Heart right ventricle (tissue), 16 donors: ENCODE measurements at places on chromosomes 2 and 18. TPM values are rescaled to one million over a fixed set of nuclear protein-coding genes. Genes with fewer than 3 reads are reported as not detected.

DNA sequence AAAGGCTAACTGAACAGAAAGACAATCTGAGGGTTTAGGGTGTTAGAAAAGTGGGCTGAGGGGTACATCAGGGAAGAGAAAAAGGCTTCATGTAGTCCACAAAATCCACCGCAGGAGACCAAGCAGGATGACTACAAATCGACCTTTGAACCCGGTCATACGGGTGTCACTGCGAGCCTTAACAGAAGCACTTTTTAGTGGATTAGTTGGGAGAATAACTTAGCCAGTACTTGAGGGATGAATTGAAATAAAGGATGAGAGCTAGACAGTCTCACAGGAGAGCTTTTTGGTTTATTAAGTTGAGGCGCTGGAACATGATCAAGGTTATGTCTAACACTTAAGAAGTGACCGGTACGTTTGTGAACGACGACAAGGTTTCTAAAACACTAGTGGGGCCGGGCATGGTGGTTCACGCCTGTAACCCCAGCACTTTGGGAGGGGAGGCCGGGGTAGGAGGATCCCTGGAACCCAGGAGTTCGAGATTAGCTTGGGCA lies 217.7 kb downstream of the MCFD2 start:
- H3K4me1 ChIP-seq = peaks cover 25% of the 10 kb centered on the region
- peak overlapping the region; percentile 94 for H3K4me3 ChIP-seq
- no peak for DNase-seq

- no peaks in the 10 kb centered on the region for H3K27me3 ChIP-seq
- H3K36me3 ChIP-seq = no peaks in the 10 kb centered on the region
- H3K4me3 ChIP-seq = no peak overlapping the region
- H3K27ac ChIP-seq = peak overlapping the region; percentile 12
These were observed 14.1 kb downstream of the GLI2 start for GRCh38 chr2:120749506-120750431.

Gene MBD2
- polyA plus RNA-seq = 27.9 TPM

Gene SH3RF3
- polyA plus RNA-seq = 8.9 TPM

Gene RGPD8
- 1.2 TPM for polyA plus RNA-seq

Gene HOXD1
- polyA plus RNA-seq = 0.03 TPM

Gene ZNF142
- 10.2 TPM for polyA plus RNA-seq

GRCh38 chr2:16478434-16479210 lies 187.0 kb downstream of the CYRIA start:
- H3K27ac ChIP-seq = no peak overlapping the region
- no peaks in the 10 kb centered on the region for H3K36me3 ChIP-seq
- no peak for DNase-seq
- H3K27me3 ChIP-seq = no peaks in the 10 kb centered on the region

Gene EVA1A
- polyA plus RNA-seq = 1.8 TPM

DNA sequence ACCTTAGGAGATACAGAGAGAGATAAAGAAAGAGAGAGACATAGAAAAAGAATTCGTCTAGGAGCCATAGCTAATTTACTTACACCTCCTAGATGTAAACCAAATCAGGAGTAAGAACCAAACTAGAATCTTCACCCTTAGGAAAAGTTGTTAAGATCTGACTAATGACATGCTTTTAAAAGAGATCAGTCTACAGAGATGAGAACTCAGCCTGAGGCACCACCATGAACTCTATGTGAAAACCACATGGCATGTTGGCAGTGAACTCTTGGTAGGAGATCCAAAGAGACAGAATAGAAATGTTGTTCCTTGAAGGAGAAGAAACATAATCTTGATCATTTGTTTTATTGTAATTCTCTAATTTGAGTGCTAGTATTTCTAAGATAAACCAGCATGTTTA lies 585.4 kb upstream of the ID2 start:
- no peaks in the 10 kb centered on the region for H3K27me3 ChIP-seq
- no peaks in the 10 kb centered on the region for H3K36me3 ChIP-seq
- H3K27ac ChIP-seq = no peak overlapping the region
- no peak overlapping the region for H3K4me3 ChIP-seq
- H3K4me1 ChIP-seq = no peaks in the 10 kb centered on the region
- DNase-seq = no peak
